ENCODE measurements at places on chromosomes 4 and X. TPM values are rescaled to one million over a fixed set of nuclear protein-coding genes. Genes with fewer than 3 reads are reported as not detected.

The AMER1 gene
- polyA plus RNA-seq, result 11.7 TPM

The SHOX gene
- 0.59 TPM for polyA plus RNA-seq

The NAAA gene
- 12.8 TPM for polyA plus RNA-seq

The P2RY4 gene
- polyA plus RNA-seq, result 0.17 TPM

The EGF gene
- 2.1 TPM for polyA plus RNA-seq

The GAGE2A gene
- polyA plus RNA-seq, result not detected

The S100P gene
- 0.60 TPM for polyA plus RNA-seq

The CC2D2A gene
- polyA plus RNA-seq, result 38.2 TPM

The PRICKLE3 gene
- polyA plus RNA-seq, result 1.7 TPM

- no peak for DNase-seq
Measured at GRCh38 chrX:16617382-16617781, 32.6 kb upstream of the S100G start.

- DNase-seq, result peak; percentile 71
Measured at GRCh38 chr4:146520896-146521540, 722 bp downstream of the SLC10A7 start.

GRCh38 chr4:121679267-121679666, 17.5 kb downstream of the ANXA5 start:
- DNase-seq, result no peak

DNA sequence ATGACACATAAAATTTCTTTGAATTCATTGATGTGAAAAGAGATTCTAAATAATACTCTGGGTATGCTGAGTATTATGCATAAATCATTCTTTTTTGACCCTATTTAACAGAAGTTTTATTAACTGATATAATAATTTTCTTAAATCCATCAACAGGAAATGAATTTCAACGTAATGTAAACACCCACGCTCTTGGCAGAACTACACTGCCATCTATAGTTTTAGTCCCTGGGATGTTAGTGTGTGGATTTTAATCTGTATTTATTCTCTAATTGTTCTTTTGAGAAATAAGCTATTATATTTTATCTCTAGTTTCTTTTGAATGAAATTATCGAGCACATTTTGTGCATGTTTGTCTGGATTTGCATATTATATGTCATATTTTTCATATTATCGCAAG, 666.8 kb upstream of the NDST4 start:
- DNase-seq, result no peak

- no peak for DNase-seq
Measured at GRCh38 chr4:159390648-159391047, 287.8 kb downstream of the RAPGEF2 start.

DNA sequence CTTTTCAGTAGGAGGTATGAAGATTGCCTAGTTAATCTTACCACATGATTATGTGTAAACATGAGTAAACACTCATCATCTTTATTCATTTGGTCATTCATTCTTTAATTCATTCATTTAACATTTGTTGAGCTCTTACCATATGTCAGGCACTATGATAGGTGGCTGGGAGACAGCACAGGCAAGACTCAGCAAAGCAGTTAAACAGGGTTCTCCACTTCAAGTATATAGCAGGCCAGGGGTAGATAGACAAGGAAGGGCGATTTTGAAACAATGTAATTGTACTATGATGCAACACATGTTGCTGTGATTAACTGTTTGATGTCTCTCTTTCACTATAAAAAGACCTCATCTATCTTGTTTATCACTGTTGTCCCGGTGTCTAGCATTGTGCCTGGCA, 84.3 kb upstream of the GPR101 start:
- DNase-seq, result no peak

DNA sequence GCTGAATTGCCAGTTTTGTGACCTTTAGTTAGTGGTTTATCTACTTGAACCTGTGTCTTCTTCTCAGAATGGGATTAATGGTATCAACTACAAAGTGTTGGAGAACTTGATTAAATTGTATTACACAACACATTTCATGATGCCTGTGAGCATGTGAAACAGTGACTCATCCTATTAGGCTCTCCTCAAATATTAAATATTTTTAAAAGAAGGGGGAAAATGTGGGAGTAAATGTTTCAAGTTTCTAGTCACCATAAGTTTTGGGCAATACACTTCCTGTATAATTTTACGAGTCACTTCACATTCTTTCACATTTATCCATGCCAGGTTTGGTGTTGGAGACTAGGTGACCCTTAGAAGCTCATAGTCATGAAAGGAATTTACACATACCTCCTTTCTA, 147.0 kb downstream of the HS3ST1 start:
- no peak for DNase-seq

- DNase-seq, result no peak
Measured at GRCh38 chr4:53510321-53510720, 81.0 kb downstream of the LNX1 start.

DNA sequence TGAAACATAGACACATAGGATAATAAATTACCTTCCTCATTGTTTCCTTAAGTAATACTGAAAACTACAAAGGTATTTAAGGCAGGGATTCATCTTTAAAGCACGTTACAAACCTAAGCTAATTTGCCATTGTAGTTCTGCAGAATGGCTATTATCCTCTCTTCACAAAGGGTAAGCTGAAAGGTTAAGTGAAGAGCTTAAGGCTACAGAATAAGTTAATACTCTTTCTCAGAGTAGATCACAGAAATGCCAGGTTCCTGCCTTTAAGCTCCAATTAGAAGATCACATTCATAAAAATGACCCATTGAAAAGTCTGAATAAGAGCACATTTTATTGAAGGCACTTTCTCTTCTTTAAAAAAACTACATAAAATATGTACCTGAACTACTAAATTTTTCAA, 42.1 kb upstream of the PRDM5 start:
- no peak for DNase-seq
